GM23338 (cell line): ENCODE measurements at places on chromosomes 11 and 22. TPM values are rescaled to one million over a fixed set of nuclear protein-coding genes. Genes with fewer than 3 reads are reported as not detected.

The CREB3L1 gene
- total RNA-seq = 4.5 and 8.5 TPM in 2 replicates

The CD3D gene
- not detected in 2 replicates for total RNA-seq

GRCh38 chr11:93370260-93370659 lies 39.7 kb downstream of the DEUP1 start:
- no peaks in the 10 kb centered on the region for H3K27me3 ChIP-seq
- H3K36me3 ChIP-seq = no peaks in the 10 kb centered on the region
- DNase-seq = no peak
- H3K4me1 ChIP-seq = peaks cover 11% of the 10 kb centered on the region

DNA sequence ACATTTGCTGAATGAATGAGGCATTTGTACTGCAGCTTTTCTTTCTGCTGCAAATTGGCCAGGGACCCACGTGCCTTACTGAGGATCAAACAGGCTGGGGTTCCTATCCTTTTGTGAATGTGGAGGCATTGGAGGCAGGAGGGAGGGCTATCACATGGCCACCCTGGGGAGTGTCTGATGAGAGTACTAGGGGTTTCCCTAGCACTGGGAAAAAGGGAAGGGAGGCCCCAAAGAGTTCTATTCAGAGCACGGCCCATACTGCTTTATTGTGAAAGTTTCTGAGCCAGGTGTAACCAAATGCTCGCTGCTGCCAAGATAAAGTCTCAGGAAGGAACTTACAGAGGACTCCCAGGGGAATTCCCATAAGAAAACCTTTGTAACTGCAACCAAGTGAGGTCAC lies 78.4 kb upstream of the ANO1 start:
- H3K27me3 ChIP-seq = peaks cover 31% of the 10 kb centered on the region
- H3K4me1 ChIP-seq = peaks cover 15% of the 10 kb centered on the region
- no peaks in the 10 kb centered on the region for H3K36me3 ChIP-seq
- no peak overlapping the region for H3K4me3 ChIP-seq
- no peak overlapping the region for H3K27ac ChIP-seq

DNA sequence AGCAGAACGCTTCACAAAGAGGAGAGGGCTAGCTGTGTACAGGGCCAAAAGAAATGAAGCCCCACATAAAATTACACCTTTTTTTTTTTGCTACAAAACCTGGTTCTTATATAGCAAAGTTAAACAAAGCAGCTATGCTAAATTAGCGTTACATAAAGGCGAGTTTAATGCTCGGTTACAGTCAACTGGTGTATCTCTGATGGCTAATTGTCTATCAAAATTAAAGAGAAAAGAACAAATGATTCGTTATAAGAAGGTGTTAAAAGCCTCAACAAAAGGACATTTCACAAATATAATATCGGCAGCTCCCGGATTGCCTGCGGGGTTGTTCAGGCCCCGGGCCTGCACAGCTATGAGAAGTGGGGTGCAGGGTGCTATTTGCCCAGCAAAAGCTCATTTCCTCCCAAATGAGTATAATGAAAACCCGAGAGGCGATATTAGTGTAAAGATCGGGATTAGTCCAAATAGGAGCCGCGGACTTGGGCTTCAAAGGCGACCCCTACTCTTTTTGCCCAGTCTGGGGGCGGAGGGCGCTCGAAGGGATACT lies 13.3 kb upstream of the PAX6 start:
- H3K4me1 ChIP-seq = peaks cover 71% of the 10 kb centered on the region
- DNase-seq = no peak
- H3K27me3 ChIP-seq = peaks cover 97% of the 10 kb centered on the region
- H3K4me3 ChIP-seq = peak overlapping the region; percentile 59
- H3K27ac ChIP-seq = 0 out of 2 replicates have a peak overlapping the region, but pooled peaks have one; percentile 1

The CD82 gene
- 4.9 and 9.6 TPM in 2 replicates for total RNA-seq

The SMDT1 gene
- total RNA-seq = 4.9 and 5.2 TPM in 2 replicates

DNA sequence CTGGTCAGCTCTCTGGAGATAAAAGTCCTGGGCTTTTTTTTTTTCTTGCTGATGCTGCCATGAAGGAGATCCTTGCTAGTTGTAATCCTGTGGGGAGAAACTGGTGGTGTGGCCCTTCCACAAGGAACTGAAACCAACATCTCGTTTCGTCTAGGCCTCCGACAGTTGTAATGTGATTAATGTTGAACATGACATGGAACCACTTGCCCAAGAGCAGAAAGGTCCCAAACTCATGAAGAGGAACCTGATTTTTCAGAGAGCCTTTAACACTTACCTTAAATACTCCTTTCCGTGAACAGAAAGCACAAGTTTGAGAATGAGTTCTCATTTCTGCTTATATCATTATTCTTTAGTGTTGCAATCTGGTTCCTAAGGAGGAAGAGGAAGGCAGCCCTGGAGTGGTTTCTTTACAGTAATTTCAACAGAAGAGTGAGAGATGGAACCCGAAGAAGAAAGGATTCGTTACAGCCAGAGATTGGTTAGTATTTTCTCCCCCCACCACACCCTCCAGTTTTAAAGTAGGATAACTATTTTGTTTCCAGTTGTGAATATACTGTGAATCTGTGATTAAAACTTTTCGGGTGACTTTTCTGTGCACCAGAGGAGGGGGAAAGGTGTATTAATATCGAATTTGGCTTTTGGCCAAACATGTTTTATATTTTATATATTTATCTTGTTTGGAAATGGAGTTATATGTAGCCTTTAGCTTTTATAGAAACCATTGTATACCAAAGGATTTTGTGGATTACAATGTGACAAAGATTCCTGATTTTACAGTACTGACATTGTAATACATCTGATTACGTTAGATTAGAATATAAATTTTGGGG lies 2.0 kb downstream of the KDM2A start:
- H3K27me3 ChIP-seq = peaks cover 10% of the 10 kb centered on the region
- H3K27ac ChIP-seq = peak overlapping the region; percentile 22; the same call in 1 of the 2 replicates
- DNase-seq = no peak
- H3K4me1 ChIP-seq = peaks cover 20% of the 10 kb centered on the region
